ENCODE measurements at places on chromosomes 7 and 10.
A peak's percentile ranks its signal among the peaks of the same experiment; 100 is the strongest.

DNA sequence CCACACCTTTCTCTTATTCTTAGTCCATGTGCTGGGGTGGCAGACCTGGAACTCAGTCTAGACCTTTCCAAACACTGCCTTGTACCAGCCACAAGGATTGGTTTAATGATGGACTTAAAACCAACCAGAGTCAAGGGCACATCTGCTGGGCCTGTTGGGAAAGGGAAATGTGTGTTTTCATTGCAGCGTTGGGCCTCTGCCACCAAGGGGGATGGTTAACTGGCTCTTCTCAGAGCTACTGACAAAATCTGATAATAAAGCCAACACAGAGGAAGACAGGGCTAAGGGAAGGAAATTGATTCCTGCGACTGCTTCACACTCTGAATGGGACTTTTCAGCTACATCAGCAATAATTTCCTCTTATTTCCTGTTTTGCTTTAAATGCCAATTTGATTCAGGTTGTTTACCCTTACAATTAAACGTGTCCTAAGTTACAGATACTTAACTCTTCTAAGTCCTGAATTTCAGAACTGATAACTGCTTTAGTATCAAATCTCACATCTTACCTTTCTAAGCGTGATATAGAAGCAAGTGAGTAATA, 68.4 kb upstream of the MALRD1 start:
- no peak for DNase-seq

- DNase-seq, result no peak
Measured at GRCh38 chr10:81215498-81215897, 659.5 kb upstream of the NRG3 start.

DNA sequence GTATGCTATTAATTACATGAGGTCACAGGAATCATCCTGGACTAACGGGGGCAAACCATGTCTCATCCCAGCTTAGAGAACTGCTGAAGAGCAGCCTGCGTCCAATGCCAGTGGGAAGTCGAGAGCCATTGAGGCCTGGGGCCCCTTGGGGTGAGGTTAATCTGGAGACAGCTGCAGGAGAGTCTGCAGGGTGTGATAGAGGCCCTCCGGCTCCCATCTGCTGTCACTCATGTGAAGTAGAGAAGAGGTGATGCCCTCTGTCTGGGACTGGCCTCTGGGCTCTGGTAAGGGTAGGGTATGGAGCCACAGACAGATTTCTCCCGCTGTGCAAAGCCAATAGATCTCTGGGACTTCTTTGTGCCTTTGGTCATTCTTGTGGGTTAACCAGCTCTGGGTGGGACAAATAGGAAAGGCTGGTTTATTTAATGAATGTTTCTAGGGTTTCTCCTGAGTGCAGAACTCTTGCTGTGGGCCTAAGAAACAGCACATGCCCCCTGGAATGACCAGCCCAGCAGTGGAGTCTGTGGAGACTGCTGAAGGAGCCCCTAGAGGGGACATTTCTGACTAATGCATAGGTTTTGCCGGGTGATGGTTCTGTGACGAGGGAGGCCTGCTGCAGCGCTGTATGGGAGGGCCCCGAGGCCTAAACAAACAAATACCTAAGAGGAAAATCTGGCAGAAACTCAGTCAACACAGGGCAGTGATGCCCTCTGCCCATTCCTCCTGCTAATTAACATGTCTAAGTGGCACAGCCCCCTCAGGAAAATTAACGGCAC, 34.5 kb downstream of the CRHR2 start:
- no peak for DNase-seq

GRCh38 chr7:33789871-33790630, 115.3 kb upstream of the BMPER start:
- DNase-seq, result no peak

DNA sequence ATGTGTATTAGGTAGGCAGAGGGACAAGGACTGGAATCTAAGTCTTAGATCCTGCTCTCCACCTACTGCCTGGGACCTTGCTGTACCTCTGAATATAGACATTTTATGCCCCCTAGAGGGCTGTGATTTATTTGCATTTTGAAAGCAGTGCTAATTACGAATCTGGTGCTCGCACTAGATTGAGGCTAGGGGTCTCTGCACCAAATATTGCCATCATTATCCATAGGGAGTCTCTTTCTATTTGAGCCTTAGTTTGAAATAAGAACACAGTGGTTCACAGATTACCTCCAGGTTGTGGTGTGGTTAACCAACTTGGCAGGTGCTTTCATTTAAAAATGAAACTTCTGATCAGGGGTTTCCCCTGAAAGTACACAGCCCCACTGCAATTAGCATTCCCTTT, 41.8 kb downstream of the CNNM1 start:
- DNase-seq, result peak; percentile 27

GRCh38 chr7:36132012-36132411, 21.0 kb upstream of the EEPD1 start:
- no peak for DNase-seq

- no peak for DNase-seq
Measured at GRCh38 chr7:85703251-85704010, 516.6 kb upstream of the SEMA3D start.

- no peak for DNase-seq
Measured at GRCh38 chr10:36612436-36612835, 513.0 kb upstream of the ANKRD30A start.

- DNase-seq, result no peak
Measured at GRCh38 chr7:79781716-79782115, 328.2 kb upstream of the MAGI2 start.

DNA sequence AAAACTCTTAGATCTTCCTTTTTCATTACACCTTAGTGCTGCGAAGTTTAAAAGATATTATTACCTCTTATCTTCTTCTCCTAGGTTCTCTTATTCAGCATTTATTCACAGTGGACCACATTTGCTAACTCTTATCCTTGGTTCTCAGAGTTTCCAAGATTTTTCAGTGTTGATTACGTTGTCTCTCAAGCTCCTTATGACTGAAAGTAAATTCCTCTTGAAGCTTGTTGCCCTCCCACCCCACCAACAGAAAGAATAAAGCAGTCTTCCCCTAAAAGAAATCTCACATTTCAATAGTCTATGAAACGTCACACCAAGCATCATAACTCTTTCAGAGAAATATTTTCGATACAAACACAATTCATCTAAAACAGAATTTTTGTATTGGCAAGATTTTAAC, 362.5 kb downstream of the MAGI2 start:
- DNase-seq, result no peak

- DNase-seq, result no peak
Measured at GRCh38 chr10:113960617-113961181, 83.0 kb upstream of the ADRB1 start.

DNA sequence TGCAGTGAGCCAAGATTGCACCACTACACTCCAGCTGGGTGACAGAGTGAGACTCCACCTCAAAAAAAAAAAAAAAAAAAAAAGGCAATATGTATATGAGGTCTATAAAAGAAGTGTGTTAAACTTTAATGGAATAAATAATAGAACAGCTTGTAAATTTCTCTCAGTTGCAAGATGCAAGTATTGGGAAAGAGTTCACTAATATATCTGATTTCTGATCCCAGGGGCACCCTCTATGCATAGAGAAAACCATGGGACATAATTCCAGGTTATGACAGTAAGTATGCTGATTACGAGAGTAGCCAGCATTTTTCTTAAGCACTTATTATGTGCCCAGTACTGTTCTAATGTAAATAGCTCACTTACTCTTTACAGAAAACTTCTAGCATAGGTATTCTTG, 66.1 kb upstream of the AFAP1L2 start:
- no peak for DNase-seq

DNA sequence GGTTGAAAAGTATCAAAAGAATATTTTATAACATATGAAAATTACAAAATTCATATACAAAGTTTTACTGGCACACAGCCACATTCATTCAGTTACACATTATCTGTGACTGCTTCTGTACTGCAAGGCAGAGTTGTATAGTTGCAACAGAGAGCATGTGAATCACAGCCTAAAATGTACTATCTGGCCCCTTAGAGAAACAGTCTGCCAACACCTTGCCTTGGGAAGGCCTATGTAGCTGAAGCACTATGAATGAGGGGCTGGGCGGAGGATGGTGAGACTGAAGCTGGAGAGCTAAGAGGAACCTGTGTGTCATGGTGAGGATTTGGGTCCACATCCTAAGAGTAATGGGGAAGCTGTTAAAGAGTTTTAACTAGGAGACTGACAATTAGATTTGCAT, 35.7 kb downstream of the PDZD8 start:
- DNase-seq, result peak; percentile 47

- DNase-seq, result no peak
Measured at GRCh38 chr10:71287456-71287855, 31.6 kb upstream of the SLC29A3 start.

DNA sequence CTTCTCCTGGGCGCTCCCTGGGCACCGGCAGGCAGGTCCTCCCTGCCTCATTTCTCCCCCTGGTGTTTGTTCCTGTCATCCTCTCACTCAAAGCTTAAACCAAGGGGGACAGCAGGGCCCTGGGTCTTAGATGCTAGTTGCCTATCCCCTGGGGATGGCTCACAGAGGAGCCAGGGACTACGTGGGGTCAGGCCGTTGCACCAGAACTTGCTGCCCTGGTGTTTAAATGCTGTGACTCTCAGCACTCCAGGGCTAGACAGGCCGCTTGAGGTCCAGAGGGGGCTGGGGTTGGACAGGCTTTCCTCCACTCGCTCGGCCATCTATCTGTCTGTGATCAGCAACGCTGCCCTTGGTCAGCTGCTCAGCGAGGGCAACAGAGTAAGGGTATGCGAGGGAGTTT, 340.3 kb downstream of the CXCL12 start:
- DNase-seq, result no peak

- no peak for DNase-seq
Measured at GRCh38 chr7:26081638-26082037, 70.4 kb upstream of the NFE2L3 start.

DNA sequence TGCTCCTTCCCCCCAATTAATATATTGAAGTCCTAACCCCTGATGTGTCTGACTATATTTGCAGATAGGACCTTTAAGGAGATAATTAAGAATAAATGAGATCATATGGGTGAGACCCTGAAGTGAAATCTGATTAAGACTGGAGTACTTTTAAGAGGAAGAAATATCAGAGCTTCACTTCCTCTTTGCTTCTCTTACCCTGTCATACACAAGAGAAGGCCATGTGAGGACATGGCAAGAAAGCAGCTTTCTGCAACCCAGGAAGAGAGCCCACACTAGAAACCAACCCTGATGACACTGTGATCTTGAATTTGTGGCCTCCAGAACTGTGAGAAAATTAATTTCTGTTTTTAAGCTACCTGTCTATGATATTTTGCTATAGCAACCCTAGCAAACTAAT, 44.2 kb downstream of the JMJD1C start:
- no peak for DNase-seq

DNA sequence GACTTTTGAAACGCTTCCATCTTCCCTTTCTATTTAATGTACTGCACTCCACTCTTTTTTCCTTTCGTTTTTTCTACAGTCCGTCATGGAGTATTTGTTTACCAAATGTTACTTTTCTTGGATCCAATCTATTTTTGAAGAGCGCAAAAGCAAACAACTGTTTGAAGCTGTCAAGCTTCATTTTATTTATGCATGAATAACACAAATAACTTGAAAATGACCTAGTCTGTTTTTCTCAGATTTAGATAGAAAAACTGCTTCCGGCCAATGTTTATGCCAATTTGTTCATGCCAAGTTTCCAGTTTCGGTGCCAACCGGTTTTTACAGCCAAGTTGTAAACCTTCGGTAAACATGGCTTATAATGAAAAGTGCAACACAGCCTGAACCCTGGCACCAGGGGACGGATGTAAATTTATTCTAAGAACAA, 150.9 kb upstream of the KLF6 start:
- peak; percentile 87 for DNase-seq

- peak; percentile 87 for DNase-seq
Measured at GRCh38 chr7:128453836-128454804, 1.6 kb upstream of the HILPDA start.

DNA sequence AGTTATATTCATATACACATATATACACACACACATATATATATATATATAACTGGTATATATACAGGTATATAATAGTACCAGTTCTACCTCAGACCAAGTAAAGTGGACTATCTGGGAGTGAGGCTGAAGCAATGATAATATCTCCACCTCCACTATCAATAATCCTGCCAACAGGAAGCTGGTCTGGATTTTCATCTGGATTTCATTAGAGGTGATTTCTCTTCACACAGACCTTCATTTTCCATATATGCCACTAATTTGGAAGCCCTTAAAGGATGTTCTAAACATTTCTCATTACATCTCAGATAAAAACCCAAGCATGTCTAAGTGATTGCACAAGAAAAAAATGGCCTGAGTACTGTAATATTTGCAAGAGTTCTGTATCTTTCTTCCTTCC, 1.7 kb upstream of the SLC35B4 start:
- no peak for DNase-seq

- no peak for DNase-seq
Measured at GRCh38 chr10:75272094-75272493, 36.3 kb upstream of the COMTD1 start.

DNA sequence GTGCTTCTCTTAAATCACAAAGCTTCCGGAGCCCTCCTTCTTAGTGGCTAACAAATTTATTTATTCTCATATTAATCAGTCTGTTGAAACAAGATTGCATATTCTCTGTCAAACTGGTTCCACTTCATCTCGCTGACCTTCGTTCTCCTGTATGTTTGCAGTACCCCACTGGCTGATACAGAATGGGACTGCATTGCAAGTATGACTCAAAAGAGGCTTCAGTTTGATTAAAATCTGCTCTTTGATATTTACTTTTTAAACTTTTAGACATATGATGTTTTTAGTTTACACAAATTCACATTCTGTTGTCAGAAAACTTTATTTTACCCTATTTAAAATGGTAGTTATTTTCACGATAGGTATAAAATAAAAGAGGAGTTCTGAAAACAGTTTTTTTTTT, 14.3 kb upstream of the ARHGAP12 start:
- DNase-seq, result no peak

GRCh38 chr7:99504603-99505323, at the start of gene ZKSCAN5:
Gene ZKSCAN5, plus strand, starts transcription at chr7:99504662. Its CDS starts 1,383 bp downstream, at chr7:99506045.
- peak; percentile 97 for DNase-seq

GRCh38 chr10:34157501-34157900, 657.6 kb downstream of the PARD3 start:
- peak; percentile 50 for DNase-seq

GRCh38 chr7:106177738-106178592, 65.9 kb upstream of the SYPL1 start:
- no peak for DNase-seq

DNA sequence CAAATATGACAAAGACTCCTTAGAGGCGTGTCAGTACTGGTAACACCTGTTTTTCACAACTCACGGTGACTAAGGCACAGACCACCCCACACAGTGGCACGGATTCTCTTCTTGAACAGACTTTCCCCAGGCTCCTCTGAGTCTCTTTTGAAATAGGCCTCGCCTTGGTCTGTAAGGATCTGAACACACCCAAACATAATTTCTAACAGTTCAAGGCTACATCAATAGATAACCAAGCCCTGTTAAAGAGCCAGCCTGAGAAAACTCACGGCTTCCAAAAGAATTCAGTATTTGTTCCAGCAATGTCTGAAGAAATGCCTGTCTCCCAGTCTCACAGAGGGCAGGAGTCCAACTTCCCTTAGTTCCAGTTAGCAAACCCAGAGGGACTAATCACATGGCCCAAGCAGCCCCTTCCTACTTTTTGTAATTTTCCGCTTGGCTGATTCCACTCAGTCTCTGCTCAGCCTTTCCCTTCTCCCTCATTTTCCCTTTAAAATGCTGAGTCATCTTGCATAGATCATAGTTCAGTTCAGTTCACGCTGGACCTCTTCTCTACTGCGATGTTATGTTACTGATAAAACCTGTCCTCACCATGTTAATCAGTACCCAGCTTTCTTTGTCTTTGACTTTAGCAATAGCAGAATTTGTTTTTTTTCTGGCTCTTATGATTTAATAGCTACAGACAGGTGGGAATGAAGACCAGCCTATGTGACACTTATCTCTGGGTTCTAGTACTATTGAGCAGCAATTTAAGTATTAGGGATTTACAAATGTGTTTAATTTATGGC, 22.6 kb upstream of the AKR1C3 start:
- DNase-seq, result peak; percentile 99

Data from fibroblast of gingiva (primary cell).